ENCODE measurements at places on chromosomes 12 and 14.

DNA sequence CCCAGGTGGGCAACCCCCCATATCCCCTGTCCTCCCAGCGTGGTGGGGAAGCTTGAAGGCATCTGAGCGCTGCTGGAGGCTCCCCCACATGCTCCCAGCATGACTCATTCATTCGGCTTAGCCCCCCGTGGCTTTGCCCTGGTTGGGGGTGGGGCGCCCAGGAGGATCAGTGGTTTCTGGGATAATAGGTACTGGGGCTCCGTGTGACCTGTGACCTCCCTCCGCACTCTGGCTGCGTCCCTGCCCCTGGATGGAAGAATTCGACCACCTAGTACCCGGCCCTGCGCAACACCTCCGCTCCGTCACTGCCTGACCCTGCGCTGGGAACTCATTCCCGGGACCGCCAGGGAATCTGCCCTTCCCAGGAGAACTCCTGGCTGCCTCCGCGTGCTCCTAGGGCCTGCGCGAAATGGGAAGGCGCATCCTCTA is 120.1 kb downstream of the AACS start:
- DNase-seq: no peak

- no peak for DNase-seq
Observed at GRCh38 chr12:98470469-98471082, 44.8 kb upstream of the TMPO start.

DNA sequence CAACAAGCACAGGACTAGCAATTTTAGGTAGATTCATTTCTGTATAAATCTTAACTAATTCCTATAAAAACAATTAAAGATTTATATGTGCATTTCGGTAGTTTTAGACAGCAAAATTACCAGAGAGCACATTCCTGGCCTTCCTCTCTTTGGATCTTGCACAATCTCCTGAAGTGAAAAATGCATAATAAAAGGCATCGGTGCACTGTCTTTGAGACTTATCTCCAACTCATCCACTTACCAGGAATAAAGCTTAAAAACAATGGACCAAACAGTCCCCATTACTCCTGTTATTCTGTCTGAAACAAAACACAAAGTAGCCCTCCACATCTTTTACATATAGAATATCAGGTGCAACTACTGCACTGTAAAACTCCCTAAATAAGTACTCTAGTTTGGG is 69.3 kb downstream of the HECTD1 start:
- no peak for DNase-seq

DNA sequence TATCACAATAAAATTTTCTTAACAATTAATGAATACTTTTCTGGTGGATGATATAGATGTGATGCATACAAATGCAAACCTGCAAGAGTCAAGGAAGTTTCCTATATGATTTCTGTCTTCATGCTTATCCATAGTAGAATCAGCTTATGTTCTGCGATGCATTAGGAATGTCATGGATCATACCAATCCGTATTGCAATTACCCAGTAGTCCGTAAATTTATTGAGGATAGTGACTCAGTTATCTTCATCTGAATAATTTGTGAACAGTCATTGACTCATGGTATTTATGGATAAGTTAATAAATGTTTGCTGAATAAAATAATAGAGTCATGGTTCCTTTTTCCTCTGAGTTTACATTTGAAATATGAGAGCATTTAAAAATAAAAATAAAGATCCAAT is 483.4 kb downstream of the LRFN5 start:
- DNase-seq: no peak

- peak; percentile 21 for DNase-seq
Observed at GRCh38 chr12:124109760-124110159, 136.7 kb downstream of the ZNF664 start.

- no peak for DNase-seq
Observed at GRCh38 chr12:114852976-114853529, 169.1 kb upstream of the TBX3 start.

GRCh38 chr14:94423453-94424056 is 29.0 kb downstream of the SERPINA11 start:
- DNase-seq: peak; percentile 9

- no peak for DNase-seq
Observed at GRCh38 chr12:31339831-31340622, 14.1 kb upstream of the SINHCAF start.

DNA sequence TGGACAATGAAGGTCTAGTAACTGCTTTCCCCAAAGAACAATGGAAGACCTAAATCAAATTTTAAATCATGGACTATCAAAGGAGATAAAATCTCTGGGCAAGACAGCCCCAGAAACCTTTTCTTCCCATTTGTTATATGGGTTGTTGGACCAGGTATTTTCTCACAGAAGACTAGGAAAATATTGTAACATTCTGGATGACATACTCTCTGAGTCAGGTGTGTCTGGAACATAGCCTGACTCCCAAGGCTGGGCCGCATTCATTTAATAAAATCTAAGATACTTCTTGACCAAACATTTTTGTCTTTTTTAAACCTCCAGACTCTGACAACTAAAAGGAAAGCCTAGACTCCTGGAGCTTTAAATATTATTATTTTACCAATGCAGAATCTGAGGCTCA is 87.9 kb downstream of the ATP23 start:
- DNase-seq: no peak

GRCh38 chr12:82687021-82688011 is 610 bp downstream of the TMTC2 start:
- peak; percentile 73 for DNase-seq

- DNase-seq: no peak
Observed at GRCh38 chr12:15689751-15690191, 99.4 kb downstream of the EPS8 start.

- no peak for DNase-seq
Observed at GRCh38 chr12:112236386-112236785, 111.0 kb downstream of the TRAFD1 start.

GRCh38 chr14:58299401-58300330 is 1.3 kb downstream of the ARID4A start:
- peak; percentile 7 for DNase-seq

DNA sequence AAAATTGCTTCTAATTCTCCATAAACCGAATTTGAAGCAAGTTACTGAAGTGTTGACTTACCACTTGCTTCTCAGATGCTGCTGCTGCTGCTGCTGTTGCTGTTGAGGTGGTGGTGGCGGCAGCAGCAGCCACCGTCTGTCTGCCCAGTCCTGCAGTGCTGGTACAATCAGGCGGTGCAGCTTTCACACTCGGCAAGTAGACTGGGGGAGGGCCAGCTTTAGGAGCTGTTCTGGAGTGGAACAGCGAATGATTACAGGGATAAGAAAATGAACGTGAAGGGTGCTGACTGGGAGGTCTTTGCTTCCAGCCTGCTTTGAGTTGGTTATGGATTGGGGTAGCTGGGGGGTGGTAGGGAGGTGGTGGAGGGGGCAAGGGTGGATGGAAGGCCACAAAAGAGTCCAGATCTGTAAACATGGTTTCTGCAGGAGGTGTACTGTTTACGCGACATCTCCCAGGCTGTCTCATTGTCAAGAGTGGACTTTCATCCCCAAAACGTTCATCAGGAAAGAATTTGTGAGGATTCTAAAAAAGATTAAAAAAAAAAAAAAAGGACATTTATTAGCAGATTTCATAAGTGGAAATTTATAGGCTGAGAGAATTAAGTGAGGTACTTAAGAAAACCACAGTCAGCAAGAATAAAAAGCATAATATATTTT is 38.8 kb downstream of the UBR7 start:
- no peak for DNase-seq
